ENCODE measurements at places on chromosomes 11 and 22.

DNA sequence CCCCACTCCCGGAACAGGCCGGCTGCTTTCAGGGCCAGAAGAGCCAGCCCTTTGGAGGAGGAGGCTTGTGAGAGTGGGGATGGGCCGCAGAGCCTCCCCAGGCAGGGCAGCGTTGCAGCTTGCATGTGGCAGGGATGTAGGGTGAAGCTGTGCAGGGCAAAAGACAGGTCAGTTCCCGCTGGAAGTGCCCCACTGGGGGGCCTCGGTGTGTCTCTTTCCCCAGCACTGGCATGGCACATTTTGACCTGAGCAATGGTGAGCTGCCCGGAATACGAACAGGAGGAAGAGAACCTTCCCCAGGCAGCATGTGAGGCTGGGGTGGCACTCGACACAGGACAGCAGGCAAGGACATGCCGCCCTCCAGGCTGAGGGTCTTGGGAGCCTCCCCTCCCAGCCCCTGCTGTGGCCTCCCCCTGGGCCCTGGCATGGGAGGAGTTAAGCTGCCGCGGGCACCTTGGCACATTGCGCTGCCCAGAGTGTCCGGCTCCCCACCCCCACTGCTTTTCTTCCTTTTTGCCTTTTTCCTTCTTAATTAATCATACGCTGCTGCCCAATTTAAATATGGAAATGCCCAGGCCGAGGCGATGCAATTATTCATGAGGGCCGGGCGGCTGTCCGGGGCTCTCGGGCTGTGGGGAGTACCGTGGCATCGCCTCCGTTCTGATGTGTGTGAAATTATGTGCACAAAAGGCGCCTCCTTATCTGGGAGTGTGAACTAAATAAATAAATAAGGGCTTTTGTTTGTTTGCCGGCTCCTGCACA is 76.0 kb upstream of the WNT7B start:
- no peak for DNase-seq

DNA sequence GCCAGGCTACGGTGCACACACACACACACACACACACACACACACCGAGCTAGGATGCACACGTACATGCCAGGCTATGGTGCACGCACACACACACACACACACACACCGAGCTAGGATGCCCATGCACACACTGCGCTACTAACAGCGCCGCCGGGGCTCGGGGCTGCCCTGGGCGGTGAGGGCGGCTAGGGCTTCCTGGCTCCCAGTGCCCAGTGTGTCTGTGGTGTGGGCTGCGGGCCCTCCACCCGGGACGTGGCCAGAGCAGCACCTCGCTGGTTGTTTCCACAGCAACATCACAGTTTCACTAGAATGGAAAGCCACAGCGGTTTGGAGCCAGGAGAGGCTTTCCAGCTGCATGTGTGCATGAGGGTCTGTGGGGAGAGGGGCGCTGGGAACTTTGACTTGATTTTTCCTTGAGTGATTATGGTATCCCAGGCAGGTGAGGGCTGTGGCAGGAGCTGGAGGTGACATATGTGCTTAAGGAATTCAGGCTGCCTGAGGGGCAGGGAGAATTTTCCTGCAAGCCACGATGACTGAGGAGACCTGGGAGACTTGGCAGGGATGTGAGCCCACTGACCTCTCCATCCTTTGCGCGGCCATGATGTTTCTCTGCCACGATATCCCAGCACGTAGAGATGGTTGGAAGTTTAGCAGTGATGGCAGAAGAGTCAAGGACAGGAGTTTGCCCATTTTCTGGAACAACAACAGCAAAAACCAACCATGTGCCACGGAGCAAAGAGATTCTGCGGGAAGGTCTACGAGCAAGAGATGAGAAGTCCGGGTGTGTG is 195.9 kb downstream of the SNX19 start:
- no peak for DNase-seq

- no peak for DNase-seq
Observed at GRCh38 chr22:49983148-49984042, 22.8 kb downstream of the PIM3 start.

GRCh38 chr11:91792779-91793262 is 431.8 kb upstream of the FAT3 start:
- DNase-seq, result no peak

DNA sequence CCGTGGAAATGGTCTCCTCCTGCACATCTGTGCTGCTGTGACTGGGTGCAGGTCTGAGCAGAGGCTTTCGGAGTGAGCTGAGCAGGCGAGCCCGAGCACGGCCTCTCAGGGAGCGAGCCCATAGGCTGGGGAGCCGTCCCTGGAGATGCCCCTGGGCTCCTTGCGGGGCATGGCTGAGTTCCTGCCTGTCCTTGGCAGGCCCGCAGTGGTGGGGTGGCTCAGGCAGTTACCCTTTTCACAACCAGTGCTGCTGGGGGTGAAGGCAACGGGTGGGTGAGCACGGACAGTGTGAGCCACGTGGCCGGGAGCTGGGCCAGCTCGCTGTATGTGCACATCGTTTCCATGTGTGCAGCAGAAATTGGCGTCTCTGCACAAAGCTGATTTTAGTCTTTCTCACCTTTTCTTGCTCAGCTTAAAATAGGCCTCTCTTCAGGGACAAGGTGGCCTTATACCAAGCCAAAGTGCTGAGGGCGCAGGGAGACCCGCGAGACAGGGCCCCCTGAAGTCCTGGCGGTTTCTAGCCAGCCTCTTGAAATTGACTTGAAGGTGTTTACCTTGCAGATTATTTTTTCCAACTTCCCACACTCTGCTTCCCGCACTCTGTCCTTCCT is at the start of gene TP53AIP1:
TSS of gene TP53AIP1 (minus strand) at position 55 of the 611 bp plus-strand sequence. CDS start 5,053 bp downstream, outside the sequence.
- no peak for DNase-seq

DNA sequence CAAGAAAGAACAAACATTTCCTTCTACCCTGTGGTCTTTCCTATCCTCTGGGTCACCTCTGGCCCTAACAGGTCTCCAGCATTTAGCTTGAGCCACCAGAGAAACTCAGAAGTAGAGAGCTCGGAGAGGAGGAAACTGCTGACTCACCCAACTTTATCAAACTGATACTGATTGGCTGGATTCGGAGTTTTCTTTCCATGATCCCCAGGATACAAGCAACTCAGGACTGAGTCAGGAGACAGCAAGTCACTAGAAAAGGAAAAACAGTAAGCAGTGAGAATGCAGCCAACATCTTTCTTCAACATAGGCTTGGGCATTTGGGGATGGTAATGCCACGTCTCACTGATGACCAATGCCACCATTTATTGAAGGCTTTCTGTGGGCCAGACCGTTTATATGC is 32.7 kb downstream of the THOC5 start:
- DNase-seq, result no peak

- DNase-seq, result no peak
Observed at GRCh38 chr11:128039140-128040021, 548.0 kb downstream of the ETS1 start.

DNA sequence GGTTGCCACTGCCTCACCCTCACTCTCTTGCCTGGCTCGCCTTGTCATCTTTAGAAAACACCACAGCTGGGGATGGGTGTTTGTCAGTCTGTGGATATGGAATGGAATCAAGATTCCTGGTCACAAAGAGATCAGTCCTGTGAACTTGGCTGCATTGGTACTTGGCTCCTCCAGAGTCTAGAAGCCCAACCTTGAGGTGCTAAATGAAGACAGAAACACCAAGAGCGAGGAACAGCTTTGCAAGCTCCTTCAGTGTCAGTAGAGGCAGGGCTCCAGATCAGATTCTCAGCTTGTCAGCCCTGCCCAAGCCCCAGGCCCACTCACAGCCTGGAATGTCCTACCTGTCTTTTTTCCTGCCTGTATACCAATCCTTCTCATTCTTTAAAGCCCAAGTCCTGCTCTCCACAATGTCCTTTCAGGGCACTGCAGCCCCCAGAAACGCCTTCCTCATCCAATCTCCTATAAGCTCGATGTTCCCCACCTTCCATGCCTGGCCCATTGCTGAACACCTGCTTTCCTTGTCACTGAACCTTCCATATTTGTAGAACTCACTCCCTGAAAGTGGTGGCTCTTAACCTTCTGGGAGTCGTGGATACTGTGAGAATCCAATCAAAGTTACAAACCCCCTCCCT is 188.9 kb downstream of the BCR start:
- no peak for DNase-seq

Data from spinal cord (tissue), 10 donors.